ENCODE measurements at places on chromosomes 11 and 22.

GRCh38 chr11:126198648-126199047, 12.8 kb downstream of the RPUSD4 start:
- DNase-seq = no peak

DNA sequence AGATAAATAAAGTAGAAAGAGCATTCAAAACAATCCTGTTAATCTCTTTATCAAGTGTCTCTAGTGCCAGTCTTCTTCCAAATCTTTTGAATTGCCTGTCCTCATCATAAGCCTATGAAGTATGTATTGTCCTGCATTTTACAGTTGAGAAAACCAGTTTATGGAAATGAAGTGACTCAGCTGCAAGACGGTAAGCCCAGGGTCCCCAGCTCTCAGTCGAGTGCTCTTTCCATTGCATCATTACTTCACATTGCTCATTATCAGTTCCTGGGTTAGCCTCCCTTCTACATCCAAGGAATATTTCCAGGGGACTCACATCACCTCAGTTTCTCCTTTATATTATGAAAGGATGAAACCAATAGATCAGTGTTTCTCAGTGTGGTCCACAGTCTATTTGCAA, 9.1 kb upstream of the P4HA3 start:
- DNase-seq = no peak

GRCh38 chr11:112096194-112096593, 9.5 kb downstream of the SDHD start:
- DNase-seq = no peak

DNA sequence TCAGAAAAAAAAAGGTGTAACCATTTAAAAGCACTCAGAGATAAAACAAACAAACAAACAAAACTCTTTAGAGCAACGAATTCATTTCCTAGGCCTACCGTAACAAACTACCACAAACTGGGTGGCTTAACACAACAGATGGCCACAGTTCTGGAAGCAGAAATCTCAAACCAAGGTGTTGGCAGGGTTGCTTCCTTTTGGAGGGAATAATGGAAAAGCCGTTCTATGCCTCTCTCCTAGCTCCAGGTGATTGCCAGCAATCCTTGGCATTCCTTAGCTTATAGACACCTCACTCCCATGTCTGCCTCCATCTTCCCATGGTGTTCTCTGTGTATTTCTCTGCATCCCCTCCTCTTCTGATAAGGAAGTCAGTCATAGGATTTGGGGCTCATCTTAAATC, 200.4 kb downstream of the RAB38 start:
- no peak for DNase-seq

DNA sequence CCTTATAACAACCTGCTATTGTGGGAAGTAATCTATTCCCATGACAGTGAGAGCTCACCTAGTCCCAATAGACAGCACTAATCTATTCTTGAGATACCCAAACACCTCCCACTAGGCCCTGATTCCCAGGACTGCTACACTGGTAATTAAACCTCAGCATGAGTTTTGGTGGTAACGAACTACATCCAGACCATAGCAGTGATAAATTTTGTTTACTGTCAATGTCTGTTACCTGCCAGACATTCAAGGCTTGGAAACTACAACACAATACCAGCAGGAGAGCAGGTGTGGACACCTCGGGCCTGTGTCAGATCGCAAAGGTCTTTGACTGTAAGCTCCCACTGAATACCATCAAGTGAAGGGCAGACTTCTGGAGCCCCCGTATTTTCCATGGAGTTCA, 187.1 kb downstream of the ARHGAP42 start:
- DNase-seq = no peak

GRCh38 chr11:58647866-58648265, 25.4 kb downstream of the CNTF start:
- DNase-seq = no peak

GRCh38 chr11:43853781-43854180, 26.9 kb upstream of the ALKBH3 start:
- DNase-seq = no peak

GRCh38 chr11:62599901-62600300, 1.8 kb downstream of the MTA2 start:
- DNase-seq = no peak

DNA sequence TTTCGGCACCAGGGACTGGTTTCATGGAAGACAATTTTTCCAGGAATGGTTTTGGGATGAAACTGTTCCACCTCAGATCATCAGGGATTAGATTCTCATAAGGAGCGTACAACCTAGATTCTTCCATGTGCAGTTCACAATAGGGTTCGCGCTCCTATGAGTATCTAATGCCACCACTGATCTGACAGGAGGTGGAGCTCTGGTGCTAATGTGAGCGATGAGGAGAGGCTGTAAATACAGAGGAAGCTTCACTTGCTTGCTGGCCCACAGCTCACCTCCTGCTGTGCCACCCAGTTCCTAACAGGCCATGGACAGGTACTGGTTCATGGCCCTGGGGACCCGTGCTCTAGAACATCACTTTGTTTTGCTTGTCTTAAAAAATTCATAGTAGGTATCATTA, 41.8 kb upstream of the AMPD3 start:
- DNase-seq = no peak

- no peak for DNase-seq
These were observed 149.8 kb downstream of the TTC17 start for GRCh38 chr11:43508511-43508918.

GRCh38 chr22:44304354-44304753, 8.4 kb downstream of the SHISAL1 start:
- DNase-seq = no peak

GRCh38 chr11:44528103-44528502, 37.4 kb upstream of the CD82 start:
- DNase-seq = no peak

GRCh38 chr11:9280655-9281301, 15.6 kb upstream of the DENND5A start:
- DNase-seq = no peak

- DNase-seq = no peak
These were observed 151.4 kb downstream of the BLID start for GRCh38 chr11:121964591-121964990.

DNA sequence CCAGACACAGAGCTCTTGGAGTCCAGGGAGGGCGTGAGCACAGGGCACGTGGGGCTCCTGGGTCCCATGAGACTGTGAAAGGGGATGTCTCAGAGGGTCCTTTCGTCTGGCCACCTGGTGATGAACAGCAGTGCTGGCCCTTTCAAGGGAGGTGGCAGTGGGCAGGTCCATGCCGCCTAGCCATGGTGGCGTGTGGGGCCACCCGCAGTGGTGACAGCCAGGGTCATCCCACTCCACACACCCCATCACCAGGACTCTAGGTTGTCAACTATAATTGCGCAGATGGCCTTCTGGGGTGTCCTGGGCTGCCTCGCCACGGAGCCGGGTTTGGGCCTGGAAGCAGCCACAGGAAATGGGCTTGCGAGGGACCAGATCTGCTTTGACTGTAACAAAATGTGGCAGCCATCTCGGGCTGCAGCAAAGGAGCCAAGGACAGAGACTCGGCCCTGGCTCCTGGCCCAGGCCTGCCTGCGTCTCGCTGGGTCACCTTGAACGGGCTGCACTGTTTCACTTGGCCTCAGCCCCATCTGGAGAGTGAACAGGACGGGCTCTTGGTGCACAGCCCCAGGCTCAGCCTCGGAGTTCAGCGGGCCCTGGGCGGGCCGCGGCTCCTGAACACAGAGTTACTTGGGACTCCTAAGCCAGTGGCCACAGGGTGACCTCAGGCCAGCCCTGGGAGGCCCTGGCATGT, 1350.5 kb downstream of the BRD1 start:
- DNase-seq = no peak

DNA sequence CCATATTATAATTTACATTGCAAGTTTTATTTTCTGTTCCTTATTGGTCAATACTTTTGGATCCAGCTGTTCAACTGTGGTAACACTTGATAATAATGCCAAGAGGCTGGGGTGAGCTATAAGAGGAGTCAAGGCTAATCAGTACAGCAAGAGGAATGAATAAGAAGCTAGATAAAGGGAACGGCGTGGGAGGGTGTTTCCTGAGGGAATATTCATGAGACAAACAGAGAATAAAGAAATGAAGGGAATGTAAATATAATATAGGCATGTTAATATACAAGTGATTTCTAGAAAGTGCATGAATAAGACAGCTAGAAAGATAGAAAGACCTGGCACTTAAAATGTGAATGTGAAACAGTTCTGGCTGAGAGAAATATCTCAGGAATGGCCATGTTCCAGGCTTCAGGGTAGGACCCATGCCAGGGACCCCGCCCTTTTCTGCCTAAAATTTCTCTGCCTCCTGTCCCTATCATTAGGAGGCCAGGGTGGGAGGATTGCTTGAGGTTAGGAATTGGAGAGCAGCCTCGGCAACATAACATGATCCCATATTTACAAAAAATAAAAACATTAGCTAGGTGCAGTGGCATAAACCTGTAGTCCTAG, 3.9 kb downstream of the OR51B4 start:
- no peak for DNase-seq

DNA sequence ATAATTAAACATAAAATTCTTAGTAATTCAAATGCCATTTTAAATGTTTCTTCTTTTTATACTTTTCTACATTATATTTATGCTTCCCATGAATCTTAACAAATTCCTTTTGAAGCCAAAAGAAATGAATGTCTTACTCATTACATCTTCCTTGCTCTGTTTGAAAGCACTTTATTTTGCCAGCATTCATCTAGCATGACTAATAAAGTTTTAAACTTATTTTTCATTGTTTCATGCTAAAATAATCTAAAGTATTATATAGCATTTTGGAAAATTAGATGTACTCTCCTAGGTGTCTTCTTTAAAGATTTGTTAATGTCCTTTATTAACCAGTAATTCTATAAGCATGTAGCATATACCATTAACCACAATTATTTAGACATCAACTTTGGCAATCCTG, 9.7 kb upstream of the PIWIL4 start:
- no peak for DNase-seq

GRCh38 chr11:63767565-63768236, 874 bp downstream of the ZFTA start:
- peak; percentile 68 for DNase-seq

GRCh38 chr11:122154994-122155393, 39.0 kb upstream of the BLID start:
- DNase-seq = no peak

GRCh38 chr22:38572065-38572464, 2.1 kb upstream of the DMC1 start:
- peak; percentile 30 for DNase-seq

DNA sequence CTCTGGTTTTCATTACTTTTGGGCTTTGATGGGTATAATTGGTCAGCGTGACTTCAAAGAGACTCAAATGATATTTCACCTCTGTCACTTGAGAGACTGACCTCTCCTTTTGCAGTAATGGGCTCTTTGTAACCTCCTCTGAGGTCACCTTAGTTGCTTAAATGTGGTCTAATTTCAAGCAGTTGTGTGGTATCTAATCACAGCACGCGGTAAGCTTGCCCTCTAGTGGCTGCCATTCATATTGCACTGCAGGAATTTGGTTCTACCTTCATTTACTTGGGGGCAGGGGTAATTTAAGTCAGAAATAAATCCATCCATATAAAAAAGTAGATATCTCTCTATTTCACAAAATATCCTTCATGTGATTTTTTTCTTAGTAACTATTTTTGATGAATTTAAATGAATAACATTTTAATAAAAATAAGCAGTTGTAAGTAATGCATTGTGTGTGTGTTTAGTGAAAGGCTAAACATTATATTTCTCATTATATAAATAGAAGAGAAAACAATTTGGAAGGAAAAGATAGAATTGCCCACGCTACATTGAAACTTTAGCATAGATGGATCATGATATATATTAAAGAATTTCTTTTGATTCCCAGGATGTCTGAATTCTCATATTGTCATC, 55.0 kb upstream of the ANO3 start:
- peak; percentile 80 for DNase-seq

DNA sequence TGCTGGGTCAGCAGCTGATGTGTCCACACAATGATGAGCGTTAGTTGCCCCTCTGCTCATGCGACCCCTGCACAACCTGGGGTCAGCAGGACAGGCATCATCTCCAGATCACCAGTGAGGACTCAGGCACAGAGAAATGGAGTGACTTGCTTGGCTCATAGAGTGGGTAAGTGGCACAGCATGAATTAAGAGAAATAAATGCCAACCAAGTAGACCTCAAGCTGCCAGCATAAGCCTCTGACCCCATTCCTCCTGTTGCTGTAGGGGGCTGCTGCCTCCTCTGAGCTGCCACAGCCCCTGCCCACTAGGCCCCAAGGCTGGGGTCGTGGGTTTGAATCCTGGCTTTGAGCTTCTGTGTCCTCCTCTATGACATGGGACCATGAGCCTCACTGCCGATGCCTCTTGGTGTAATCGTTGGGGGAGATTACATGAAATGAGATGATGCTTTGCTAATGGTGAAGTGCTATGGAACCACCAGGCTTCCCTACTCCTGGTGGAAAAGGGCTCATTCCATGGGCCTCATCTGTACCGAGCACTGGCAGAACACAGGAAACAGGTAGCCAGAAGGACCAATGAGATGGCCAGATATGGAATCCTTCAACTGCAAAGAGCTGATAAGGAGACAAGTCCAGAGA, 33.6 kb downstream of the LRRC32 start:
- DNase-seq = no peak

GRCh38 chr22:49853981-49854831, 562 bp downstream of the ZBED4 start:
- peak; percentile 53 for DNase-seq

GRCh38 chr11:122808478-122808869, 29.8 kb upstream of the CRTAM start:
- no peak for DNase-seq

GRCh38 chr22:25153961-25154666, 45.5 kb upstream of the CRYBB3 start:
- no peak for DNase-seq

DNA sequence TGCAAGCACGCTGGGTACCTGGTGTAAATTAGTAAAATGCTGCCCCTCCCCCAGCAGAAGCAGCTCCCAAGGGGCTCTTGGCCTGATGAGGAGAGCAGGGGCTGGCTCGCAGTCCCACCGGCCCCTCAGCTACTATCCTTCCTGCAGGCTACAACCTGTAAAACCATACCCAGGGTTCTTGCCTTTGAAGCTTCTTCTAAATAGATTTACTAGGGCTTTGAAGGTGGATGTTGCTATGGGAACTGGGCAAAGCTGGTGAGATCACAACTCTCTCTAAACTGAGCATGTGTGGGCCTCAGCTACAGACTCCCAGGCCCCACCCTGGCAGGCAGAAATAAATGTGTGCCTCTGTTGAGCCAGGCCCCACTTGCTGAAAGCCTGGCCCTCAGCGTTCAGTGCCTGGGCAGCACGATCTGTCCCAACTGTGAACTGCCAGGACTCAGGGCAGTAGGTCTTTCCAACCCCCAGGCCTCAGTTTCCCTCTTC, 18.5 kb downstream of the CD5 start:
- DNase-seq = no peak

DNA sequence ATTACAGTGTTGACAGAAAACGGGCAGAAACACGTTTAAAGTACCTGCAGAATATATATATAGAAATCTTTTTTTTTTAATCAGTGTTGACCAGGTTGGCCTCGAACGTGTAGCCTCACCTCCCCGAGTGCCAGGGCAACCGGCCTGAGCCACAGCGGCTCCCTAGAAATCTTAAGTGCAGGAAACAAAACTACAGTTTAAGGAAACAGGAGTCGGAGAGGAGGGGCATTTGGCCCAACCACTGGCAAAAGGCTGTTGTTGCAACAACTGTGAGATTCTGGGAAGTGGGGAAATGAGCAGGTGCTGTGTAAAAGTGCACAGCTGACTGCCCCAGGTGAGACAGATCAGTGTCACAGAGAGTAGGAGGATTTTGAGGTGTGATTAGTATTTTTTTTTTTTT, 3.7 kb downstream of the YWHAH start:
- DNase-seq = no peak
